ENCODE measurements at places on chromosomes 2 and 18. TPM values are rescaled to one million over a fixed set of nuclear protein-coding genes. Genes with fewer than 3 reads are reported as not detected.

Gene WNT10A
- total RNA-seq = 5.7 TPM

- DNase-seq = no peak
Measured at GRCh38 chr18:75154997-75155396, 53.9 kb downstream of the PTGR3 start.

DNA sequence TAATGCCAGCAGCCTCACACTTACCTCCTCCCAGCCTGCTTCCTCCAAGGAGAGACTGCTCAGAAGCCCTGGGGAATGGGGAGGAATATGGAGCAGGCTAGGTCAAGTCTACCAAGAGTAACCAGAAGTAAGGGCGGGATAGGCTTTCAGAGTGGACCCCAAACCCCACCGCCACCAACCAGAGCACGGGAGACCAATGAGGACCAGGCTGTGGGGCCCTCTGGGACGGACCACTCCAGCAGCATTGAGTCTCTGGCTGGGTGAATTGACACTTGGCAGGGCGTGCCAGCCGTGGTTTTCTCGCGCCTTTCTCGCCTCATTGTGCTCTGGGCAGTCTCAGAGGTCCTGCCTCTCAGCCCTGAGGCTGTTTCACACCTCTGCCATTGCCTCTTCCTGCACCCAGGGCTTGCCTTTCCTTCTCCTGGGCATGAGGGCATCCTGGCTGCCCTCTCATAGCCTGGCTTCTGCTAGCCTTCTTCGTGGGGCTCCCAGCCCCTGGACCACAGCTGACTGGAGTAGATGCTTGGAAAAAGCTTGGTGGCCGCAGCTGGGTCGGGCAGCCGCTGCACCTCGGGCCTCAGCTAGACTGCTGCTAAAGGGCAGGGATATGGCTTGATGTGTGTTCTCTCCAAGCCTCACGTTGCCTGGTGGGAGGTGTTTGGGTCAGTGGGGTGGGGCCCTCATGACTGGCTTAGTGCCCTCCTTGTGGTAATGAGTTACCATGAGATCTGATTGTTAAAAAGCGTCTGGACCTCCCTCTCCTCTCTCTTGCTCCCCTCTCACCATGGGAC is 40.5 kb upstream of the HS6ST1 start:
- no peak for DNase-seq

DNA sequence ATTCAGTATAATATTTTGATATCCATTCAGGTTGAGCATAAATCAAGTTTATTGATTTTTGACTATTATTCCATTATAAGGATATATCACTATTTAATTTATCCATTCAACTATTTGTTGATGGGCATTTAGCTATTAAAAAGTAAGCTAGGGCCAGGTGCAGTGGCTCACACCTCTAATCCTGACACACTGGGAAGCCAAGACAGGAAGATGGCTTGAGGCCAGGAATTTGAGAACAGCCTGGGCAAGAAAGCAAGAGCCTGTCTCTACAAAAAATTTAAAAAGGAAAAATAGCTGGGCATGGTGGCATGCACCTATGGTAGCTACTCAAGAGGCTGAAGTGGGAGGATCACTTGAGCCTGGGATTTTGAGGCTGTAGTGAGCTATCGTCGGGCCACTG is 183.5 kb downstream of the HNMT start:
- DNase-seq = peak; percentile 10

DNA sequence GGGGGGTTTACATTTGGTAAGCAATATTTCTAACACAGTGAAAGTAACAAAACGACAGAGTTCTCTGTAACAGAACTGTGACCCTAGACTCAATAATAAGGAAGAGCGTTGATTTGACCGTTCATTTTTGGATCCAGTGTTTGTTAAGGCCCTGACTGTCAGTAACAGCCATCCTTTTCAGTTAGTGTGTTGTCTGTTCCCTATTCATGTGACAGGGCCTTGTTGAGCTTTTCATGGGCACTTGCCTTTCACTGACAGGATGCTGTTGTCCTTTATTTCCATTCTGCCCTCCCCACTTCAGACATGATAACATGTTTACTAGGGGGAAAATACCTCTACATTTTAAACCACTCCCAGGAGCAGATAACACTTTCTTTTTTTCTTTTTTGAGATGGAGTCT is 45.8 kb downstream of the MAP4K4 start:
- DNase-seq = no peak

DNA sequence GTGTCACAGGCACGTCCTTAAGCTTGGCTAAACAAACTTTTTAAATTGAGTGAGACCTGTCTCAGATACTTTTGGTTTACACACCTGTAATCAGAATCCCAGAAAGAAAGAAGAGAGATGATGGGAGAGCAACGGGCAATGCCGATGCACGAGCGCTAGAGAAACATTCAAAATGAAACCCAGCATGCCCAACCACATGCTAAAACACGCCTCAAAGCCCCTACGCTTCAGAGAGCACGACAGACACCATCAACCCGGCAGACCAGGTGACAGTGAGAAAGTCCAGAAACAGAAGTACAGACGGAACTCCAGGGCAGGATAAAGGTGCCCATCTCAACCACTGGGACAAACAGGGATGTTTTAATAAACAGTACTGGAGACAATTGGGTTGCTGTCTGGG is 85.5 kb downstream of the HDAC4 start:
- DNase-seq = no peak

Gene RPRM
- 0.21 TPM for total RNA-seq
